ENCODE measurements at places on chromosomes 6 and 20.
A peak's percentile ranks its signal among the peaks of the same experiment; 100 is the strongest.

DNA sequence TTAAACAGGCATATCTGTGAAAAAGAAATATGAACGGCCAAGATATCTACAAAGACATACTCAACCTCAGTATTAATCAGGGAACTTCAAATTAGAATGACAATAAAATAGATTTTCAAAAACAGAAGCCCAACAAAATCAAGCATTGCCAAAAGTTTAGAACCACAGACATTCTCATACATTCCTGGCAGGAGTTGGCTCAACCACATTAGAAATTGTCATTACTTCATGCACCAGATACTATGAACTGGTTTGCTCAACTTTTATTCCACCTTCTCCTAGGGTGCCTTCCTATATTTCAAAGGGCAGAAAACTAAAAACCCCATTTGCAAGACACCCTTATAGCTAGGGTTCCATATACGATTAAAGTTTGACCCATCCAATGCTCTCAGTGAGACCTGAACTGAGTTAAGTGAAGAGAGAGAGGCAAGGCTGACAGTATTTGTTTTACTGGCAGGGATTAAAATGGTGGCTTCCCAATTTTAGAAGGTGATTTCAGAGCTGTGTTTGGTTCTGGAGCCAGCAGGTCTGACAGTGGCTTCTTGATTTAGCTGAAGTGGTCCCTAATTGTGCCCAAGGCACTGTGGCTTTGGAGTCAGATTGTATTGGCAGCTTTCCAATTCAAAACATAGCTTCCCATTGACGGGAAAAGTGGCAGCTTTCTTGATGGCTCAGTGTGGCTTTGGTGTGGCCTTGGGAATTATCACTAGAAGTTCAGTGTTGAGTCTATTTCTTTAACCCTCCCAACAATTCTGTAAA, 77.1 kb upstream of the CDYL start:
- DNase-seq, result no peak
- H3K27ac ChIP-seq, result no peak overlapping the region
- no peaks in the 10 kb centered on the region for H3K4me1 ChIP-seq
- no peak overlapping the region for H3K4me3 ChIP-seq
- H3K27me3 ChIP-seq, result no peaks in the 10 kb centered on the region

DNA sequence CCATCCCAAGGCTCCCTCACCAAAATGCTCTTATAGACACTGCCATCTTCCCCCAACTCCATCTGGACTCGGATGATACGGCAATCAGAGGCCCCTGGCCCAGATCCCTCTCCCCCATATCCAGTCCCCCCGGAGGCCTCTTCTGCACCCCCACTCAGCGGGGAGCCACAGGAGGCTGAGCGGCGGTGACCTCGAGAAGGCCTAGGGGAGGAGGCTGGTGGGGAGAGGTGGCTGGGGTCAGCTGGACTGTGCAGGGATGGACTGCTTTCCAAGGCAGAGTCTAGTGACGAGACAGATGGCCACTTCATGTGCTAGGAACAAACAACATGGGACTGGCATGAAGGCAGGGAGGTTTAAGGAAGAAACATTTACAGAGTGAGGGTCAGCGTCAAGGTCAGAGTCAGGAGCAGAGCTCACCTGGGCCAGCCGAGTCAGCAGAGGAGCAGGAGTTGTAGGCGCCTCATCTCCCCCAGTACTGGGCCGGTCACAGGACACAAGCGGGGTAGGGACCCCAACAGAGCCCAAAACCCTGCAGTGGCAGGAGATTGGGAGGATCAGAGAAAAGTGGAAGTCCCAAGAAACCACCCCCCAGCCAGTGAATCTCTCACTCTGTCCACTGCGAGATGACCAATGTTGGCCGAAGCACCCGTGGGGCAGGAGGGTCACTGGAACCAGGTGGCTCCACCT, 3.7 kb downstream of the PFDN6 start:
- peaks cover 20% of the 10 kb centered on the region for H3K4me1 ChIP-seq
- H3K27me3 ChIP-seq, result no peaks in the 10 kb centered on the region
- peaks cover 62% of the 10 kb centered on the region for H3K36me3 ChIP-seq
- no peak for DNase-seq
- H3K4me3 ChIP-seq, result no peak overlapping the region

GRCh38 chr6:112988748-112989147, 641.6 kb downstream of the RFPL4B start:
- H3K4me3 ChIP-seq, result no peak overlapping the region
- H3K27me3 ChIP-seq, result no peaks in the 10 kb centered on the region
- no peak overlapping the region for H3K27ac ChIP-seq
- H3K4me1 ChIP-seq, result no peaks in the 10 kb centered on the region
- no peak for DNase-seq

- peak overlapping the region; percentile 89 for H3K27ac ChIP-seq
- H3K4me1 ChIP-seq, result peaks cover 3% of the 10 kb centered on the region
- no peak overlapping the region for H3K4me3 ChIP-seq
- peak; percentile 73 for DNase-seq
Observed at GRCh38 chr6:118896339-118897136, 2.6 kb downstream of the ASF1A start.

GRCh38 chr6:168017629-168018028, 20.2 kb downstream of the KIF25 start:
- no peaks in the 10 kb centered on the region for H3K36me3 ChIP-seq
- H3K27ac ChIP-seq, result no peak overlapping the region
- peaks cover 19% of the 10 kb centered on the region for H3K27me3 ChIP-seq
- no peaks in the 10 kb centered on the region for H3K4me1 ChIP-seq
- peak; percentile 55 for DNase-seq
- H3K4me3 ChIP-seq, result no peak overlapping the region

GRCh38 chr6:89494131-89494793, 61.3 kb downstream of the ANKRD6 start:
- H3K27ac ChIP-seq, result no peak overlapping the region
- no peaks in the 10 kb centered on the region for H3K36me3 ChIP-seq
- no peaks in the 10 kb centered on the region for H3K4me1 ChIP-seq
- no peak overlapping the region for H3K4me3 ChIP-seq
- no peak for DNase-seq

Measured in mesenchymal stem cell (in vitro differentiated cells and primary cell).